Activated naive CD8-positive, alpha-beta T cell treated with anti-CD3 and anti-CD28 coated beads, Interleukin-2, amount 10 ng/mL, durations not matched to agents 7 days and 5 days (primary cell): ENCODE measurements at places on chromosomes 12 and 14. TPM values are rescaled to one million over a fixed set of nuclear protein-coding genes. Genes with fewer than 3 reads are reported as not detected.
A peak's percentile ranks its signal among the peaks of the same experiment; 100 is the strongest.

GRCh38 chr12:21881965-21882364 is 59.3 kb downstream of the ABCC9 start:
- no peaks in the 10 kb centered on the region for H3K4me1 ChIP-seq
- H3K27ac ChIP-seq, result no peak overlapping the region
- H3K36me3 ChIP-seq, result no peaks in the 10 kb centered on the region
- DNase-seq, result no peak
- H3K4me3 ChIP-seq, result no peak overlapping the region

DNA sequence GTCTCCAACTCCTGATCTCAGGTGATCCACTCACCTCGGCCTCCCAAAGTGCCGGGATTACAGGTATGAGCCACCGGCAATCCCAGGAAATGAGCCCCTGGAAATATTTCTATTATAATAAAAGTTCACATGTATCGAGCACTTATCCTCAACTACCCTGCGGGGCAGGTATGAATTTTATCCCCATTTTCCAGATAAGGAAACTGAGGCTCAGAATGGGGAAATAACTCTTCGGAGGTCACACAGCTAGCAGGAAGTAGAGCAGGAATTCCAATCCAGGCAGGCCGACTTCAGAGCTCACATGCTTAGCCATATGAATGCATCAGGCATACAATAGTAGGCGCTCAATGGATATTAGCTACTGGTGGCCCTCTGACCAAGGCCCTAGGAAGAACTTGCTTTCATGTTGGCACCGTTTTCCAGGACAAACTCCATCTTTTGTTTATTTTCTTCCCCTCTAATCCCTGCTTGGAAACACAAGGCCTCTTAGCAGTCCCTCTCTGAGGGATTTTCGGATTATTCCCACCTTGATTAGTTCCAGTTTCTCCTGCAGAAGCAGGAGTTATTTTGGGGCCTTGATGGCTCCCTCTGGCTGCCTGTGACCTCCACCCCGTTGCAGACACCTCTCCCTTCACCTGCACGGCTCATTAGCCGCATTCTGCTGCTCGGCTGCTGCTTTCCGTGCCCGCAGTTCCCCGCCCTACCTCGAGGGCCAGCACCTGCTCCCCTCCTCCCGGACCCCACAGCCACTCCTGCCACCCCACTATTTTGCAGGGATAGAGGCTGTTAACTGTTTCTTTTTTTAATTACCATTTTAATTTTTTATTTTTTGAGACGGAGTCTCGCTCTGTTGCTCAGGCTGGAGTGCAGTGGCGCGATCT is 18.7 kb upstream of the POP5 start:
- DNase-seq, result no peak
- peaks cover 7% of the 10 kb centered on the region for H3K27me3 ChIP-seq
- H3K27ac ChIP-seq, result no peak overlapping the region

DNA sequence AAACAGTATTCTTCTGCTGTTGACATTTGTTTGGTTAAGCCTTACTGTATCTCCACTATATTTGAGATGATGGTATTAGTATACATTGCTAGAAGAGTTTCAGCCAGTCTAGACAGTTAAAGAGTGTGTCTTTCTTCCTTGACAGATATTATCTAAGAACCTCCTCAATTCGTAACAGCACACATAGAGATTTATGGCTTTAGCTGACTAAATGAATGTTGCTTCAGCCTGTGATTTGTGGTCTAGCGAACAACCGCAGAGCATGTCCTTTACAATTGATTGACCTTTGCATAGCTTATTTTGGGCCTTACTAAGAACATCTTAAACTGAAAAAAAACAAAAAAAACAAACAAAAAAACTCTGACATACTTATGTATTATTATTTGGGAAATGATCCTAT is 122.2 kb downstream of the DAAM1 start:
- no peak overlapping the region for H3K27ac ChIP-seq
- peaks cover 5% of the 10 kb centered on the region for H3K36me3 ChIP-seq
- DNase-seq, result no peak
- no peak overlapping the region for H3K4me3 ChIP-seq
- peaks cover 13% of the 10 kb centered on the region for H3K4me1 ChIP-seq

GRCh38 chr12:3035815-3036702 is 41.1 kb upstream of the TSPAN9 start:
- H3K36me3 ChIP-seq, result no peaks in the 10 kb centered on the region
- no peak overlapping the region for H3K27ac ChIP-seq
- no peak overlapping the region for H3K4me3 ChIP-seq
- no peaks in the 10 kb centered on the region for H3K4me1 ChIP-seq
- peaks cover 3% of the 10 kb centered on the region for H3K27me3 ChIP-seq
- no peak for DNase-seq

DNA sequence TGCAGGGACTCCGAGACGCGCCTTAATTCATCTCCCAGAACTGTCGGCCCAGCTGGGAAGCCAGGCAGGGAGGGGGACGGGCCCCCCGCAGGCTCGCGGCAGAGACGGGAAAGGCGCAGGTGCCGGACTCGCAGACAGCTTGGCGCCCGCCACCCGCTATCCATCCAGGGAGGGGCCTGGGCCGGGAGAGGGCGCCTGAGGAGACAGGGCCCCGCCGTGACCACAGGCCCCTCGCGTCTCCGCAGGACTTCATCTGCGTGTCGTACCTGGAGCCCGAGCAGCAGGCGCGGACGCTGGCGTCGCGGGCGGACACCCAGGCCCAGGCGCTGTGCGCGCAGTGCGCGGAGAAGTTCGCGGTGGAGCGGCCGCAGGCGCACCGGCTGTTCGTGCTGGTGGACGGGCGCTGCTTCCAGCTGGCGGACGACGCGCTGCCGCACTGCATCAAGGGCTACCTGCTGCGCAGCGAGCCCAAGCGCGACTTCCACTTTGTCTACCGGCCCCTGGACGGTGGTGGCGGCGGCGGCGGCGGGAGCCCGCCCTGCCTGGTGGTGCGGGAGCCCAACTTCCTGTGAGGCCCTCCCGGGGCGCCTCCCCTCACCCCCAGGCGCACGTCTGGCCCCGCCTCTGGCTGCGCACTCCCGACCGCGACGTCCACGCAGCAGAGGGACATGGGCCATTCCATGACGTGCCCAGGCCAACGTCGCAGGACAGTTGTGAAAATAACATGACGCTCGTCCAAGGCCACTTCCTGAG is 60.6 kb downstream of the LGMN start:
- H3K27me3 ChIP-seq, result no peaks in the 10 kb centered on the region
- peaks cover 15% of the 10 kb centered on the region for H3K36me3 ChIP-seq
- H3K4me1 ChIP-seq, result peaks cover 8% of the 10 kb centered on the region
- H3K4me3 ChIP-seq, result no peak overlapping the region
- DNase-seq, result no peak

GRCh38 chr14:37172024-37172869 is at the start of gene SLC25A21:
Gene SLC25A21 (minus strand): TSS chr14:37172606.
- H3K27ac ChIP-seq, result no peak within 1 kb of the TSS
- H3K36me3 ChIP-seq, result no peaks in the 10 kb centered on the region
- peaks cover 30% of the 10 kb centered on the region for H3K27me3 ChIP-seq
- H3K4me3 ChIP-seq, result peak within 1 kb of the TSS; percentile 32
- DNase-seq, result peak; percentile 28

DNA sequence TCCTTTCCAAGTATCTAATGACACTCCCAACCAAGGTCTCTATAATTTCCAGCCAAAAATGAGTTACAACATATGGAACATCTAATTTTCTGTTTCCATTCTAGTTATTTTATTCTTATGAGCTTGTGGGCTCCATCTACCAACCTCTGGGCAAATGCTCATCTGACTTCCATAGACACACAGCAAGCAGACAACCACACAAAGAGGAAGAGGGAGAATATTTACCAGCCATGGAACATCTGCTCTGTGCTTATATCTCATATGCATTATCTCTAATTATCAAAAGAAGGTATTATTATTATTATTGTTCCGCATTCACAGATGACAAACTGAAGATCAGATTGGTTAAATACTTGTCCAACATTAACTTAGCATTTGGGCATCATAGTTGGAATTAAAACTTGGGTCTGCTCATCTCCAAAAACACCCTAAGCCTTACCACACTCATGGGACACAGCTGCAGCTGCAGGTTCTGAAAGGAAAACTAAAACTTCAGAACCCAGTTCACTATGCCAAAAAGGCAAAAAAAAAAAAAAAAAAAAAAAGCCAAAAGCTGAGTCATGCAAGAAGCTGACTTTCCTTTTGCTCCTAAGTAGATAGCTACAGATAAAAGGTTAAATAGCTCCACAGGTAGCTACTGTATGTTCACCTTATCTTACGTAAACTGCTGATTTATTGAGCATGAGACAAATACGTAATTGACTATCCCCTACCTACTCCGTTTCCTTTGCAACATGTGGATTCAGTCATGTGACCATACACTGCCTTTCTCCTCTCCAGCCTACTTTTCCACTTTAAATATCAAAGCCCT is 23.6 kb upstream of the TCL1B start:
- H3K27ac ChIP-seq, result no peak overlapping the region
- H3K27me3 ChIP-seq, result no peaks in the 10 kb centered on the region
- H3K36me3 ChIP-seq, result no peaks in the 10 kb centered on the region
- no peak for DNase-seq
- no peak overlapping the region for H3K4me3 ChIP-seq

DNA sequence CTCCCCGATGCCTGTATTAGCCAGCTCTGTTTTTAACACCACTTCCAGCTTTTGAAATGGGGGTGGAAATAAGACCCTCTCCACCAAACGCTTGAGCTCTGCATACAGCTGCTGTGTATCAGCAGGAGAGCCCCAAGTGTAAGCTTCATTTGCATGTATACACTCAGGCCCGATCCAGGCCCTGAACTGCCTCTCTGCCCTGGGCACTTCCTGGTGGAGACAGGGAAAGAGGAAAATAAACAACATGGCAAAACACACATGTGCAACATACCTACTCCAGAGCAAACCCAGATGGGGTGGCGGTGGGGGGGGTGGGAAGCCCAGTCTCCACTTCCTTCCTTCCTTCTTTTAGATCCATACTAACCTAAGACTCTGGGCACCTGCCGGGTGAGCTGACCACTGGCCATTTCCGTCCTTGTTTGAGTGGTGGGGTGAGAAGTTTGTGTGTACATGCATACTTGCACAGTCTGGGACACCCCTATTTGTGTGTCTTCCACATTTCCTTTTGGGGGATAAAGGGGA is 55.3 kb downstream of the RBM19 start:
- no peak overlapping the region for H3K4me3 ChIP-seq
- H3K4me1 ChIP-seq, result no peaks in the 10 kb centered on the region
- H3K36me3 ChIP-seq, result peaks cover 2% of the 10 kb centered on the region
- no peak for DNase-seq
- no peak overlapping the region for H3K27ac ChIP-seq

DNA sequence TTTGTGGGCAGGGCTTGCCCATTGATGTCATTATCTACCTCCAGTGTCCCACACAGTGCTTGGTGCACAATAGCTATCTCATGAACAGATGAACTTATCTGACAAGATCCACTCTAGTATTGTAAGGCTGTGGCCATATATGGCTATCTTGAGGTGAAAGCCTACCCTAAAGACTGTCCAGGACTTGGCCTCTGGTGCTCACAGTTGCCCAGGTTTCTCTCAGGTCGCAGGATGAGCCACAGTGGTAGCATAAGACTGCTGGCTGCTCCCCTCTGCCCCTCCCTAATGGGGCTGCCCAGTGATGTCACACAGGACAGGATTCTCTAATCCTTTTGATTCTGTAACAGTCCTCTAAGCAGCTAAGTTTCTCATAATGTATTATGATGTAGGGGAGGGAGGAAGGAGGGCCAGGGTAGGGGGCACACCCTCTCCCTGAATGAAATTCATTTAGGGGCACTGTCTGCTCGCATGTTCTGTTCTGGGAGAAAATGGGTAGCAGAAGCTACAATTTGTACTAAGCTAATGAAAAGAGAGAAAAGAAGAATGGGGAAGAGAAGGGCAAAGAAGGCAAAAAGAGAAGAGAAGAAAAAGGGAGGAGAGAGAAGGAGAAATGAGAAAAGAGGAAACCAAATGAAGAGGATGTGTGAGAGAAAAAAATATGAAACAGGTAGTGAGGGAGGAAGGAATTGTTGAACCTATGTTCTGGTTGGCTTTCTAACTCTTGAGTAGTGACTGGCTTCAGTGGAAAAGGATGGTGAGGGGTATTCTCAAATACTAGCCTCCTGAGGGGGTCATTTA is 3.4 kb upstream of the PPM1A start:
- H3K4me1 ChIP-seq, result peaks cover 26% of the 10 kb centered on the region
- DNase-seq, result no peak
- H3K36me3 ChIP-seq, result peaks cover 2% of the 10 kb centered on the region
- H3K27ac ChIP-seq, result peak overlapping the region; percentile 21

GRCh38 chr12:68821357-68822188 is 13.6 kb downstream of the MDM2 start:
- H3K27me3 ChIP-seq, result no peaks in the 10 kb centered on the region
- H3K36me3 ChIP-seq, result peaks cover 46% of the 10 kb centered on the region
- no peak for DNase-seq
- H3K27ac ChIP-seq, result peak overlapping the region; percentile 56
- peaks cover 18% of the 10 kb centered on the region for H3K4me1 ChIP-seq

GRCh38 chr14:105099778-105100177 is 34.5 kb upstream of the GPR132 start:
- H3K27me3 ChIP-seq, result peaks cover 24% of the 10 kb centered on the region
- peaks cover 2% of the 10 kb centered on the region for H3K36me3 ChIP-seq
- no peak overlapping the region for H3K4me3 ChIP-seq
- no peak overlapping the region for H3K27ac ChIP-seq

DNA sequence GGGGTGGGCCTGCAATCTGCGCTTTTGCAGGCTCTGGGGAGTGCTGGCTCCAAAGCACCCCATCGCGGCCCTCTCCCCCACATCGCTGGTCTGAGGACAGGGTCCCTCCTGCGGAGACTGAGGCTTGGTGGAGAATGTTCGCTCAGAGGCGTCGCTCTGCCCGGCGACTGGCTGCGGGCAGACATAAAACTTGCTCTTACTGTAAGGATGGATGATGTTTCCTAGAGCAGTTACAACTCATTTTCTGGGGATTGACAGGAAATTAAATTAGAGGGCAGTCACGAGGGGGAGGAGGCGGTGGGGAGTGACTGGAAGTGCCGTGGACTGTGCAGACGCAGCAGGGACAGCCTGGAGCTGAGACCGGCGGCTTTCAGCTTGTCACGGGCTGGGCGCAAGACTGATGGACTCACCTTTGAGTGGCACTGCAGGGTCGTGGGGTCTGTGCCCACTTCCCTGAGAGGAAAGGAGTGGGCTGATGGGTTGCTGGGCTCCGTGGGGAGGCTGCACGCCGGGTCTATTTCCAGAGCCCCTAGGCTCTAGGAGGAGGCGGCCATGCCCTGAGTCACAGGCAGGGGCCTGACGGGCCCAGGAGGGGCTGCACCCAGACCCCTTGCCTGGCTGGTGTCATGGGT is 32.8 kb downstream of the NOC4L start:
- no peak overlapping the region for H3K27ac ChIP-seq
- H3K4me1 ChIP-seq, result peaks cover 29% of the 10 kb centered on the region
- peaks cover 2% of the 10 kb centered on the region for H3K36me3 ChIP-seq
- no peak for DNase-seq
- H3K4me3 ChIP-seq, result no peak overlapping the region

SYCP3 gene
- total RNA-seq, result 0.94 TPM

ADSS1 gene
- total RNA-seq, result 2.8 TPM

TSPAN8 gene
- total RNA-seq, result not detected

HOXC13 gene
- not detected for total RNA-seq

APEX1 gene
- total RNA-seq, result 123 TPM

SLC7A7 gene
- 0.89 TPM for total RNA-seq

AMDHD1 gene
- total RNA-seq, result 1.3 TPM
